ENCODE measurements at places on chromosomes 4 and X. TPM values are rescaled to one million over a fixed set of nuclear protein-coding genes. Genes with fewer than 3 reads are reported as not detected.

The TMPRSS11B gene
- total RNA-seq = not detected

The RTL9 gene
- not detected for total RNA-seq

The CLTRN gene
- total RNA-seq = not detected

The UGT2B11 gene
- not detected for total RNA-seq

The TRIM60 gene
- not detected for total RNA-seq

The MAP3K15 gene
- total RNA-seq = under 0.01 TPM

The SEC31A gene
- total RNA-seq = 243 TPM

The CTAG2 gene
- total RNA-seq = not detected

The VCX3B gene
- not detected for total RNA-seq

The SCRG1 gene
- not detected for total RNA-seq

The LNX1 gene
- total RNA-seq = 3.9 TPM

The EGFL6 gene
- not detected for total RNA-seq

The BEX2 gene
- 1.5 TPM for total RNA-seq

The GALNTL6 gene
- not detected for total RNA-seq

The HSFX3 gene
- total RNA-seq = not detected

The PPBP gene
- not detected for total RNA-seq

The ENAM gene
- total RNA-seq = not detected

The TIGD4 gene
- 0.30 TPM for total RNA-seq

The ZNF280C gene
- 1.9 TPM for total RNA-seq

The RTL3 gene
- total RNA-seq = not detected

The STATH gene
- total RNA-seq = not detected

The HPSE gene
- total RNA-seq = 7.6 TPM

The ADH4 gene
- total RNA-seq = not detected

The PDGFC gene
- total RNA-seq = 16.0 TPM

Measured in epithelial cell of umbilical artery (primary cell).